A549 treated with dexamethasone at 1 μM for 4 hours (cell line): ENCODE measurements at places on chromosomes 16 and 17. TPM values are rescaled to one million over a fixed set of nuclear protein-coding genes. Genes with fewer than 3 reads are reported as not detected.

Gene CTRB1
- total RNA-seq, result 0.18 TPM in 1 of 5 replicates, not detected in the others

Gene KRTAP2-1
- not detected in 5 replicates for total RNA-seq

Gene ENPP7
- not detected in 5 replicates for total RNA-seq

Gene TSNAXIP1
- total RNA-seq, result 0.25 to 0.67 TPM (median 0.52 TPM) in 5 replicates

Gene GNG13
- total RNA-seq, result not detected in 5 replicates

Gene PSMD7
- total RNA-seq, result 131 to 172 TPM (median 144 TPM) in 5 replicates

Gene ZDHHC1
- total RNA-seq, result 4.6 to 7.4 TPM (median 5.5 TPM) in 5 replicates
